Suprapubic skin (tissue), 4 donors: ENCODE measurements at places on chromosomes 2 and 18. TPM values are rescaled to one million over a fixed set of nuclear protein-coding genes. Genes with fewer than 3 reads are reported as not detected.

GRCh38 chr18:33729556-33729955, 151.5 kb downstream of the ASXL3 start:
- H3K4me3 ChIP-seq, result no peak overlapping the region
- H3K27ac ChIP-seq, result no peak overlapping the region
- no peaks in the 10 kb centered on the region for H3K4me1 ChIP-seq
- no peaks in the 10 kb centered on the region for H3K27me3 ChIP-seq
- no peak for DNase-seq
- H3K36me3 ChIP-seq, result no peaks in the 10 kb centered on the region

DNA sequence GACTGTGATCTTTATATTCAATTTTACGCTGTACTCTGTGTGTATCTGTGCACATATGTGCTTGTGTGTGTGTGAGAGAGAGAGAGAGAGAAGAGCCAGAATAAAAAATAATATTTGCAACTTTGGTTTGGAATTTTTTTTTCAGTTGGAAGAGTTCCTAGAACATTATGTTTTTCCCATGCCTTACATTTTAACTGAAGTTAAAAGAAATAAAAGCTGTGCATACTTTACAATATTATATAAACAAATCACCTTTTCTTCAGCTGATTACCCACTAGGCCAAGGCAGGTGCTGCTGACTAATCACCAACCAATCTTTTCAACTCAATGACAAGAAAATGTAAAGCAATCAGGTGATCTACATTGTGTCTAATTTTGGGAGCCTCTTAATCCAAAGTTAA, 366.3 kb downstream of the NYAP2 start:
- peak overlapping the region; percentile 54 for H3K27ac ChIP-seq
- H3K27me3 ChIP-seq, result no peaks in the 10 kb centered on the region
- no peak overlapping the region for H3K4me3 ChIP-seq
- H3K36me3 ChIP-seq, result no peaks in the 10 kb centered on the region
- H3K4me1 ChIP-seq, result peaks cover 12% of the 10 kb centered on the region

DNA sequence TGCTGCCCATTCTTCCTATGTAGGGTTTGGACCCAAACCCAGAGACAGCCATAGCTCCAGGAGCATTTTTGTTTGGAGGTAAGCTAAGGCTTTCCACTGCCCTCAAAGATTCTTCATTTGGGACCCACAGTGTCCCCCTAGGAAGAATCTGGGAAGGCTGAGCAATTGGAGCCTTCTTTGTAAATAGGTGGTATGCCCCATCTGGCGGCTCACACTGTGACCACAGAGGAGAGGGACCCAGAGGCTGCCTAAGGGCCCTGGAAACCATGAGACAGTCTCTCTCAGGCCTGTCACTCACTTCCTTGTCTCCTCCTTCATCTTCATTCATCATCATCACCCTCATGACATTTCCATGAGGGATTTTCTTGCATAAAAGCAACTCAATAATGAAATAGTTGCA, 215.4 kb upstream of the OSR1 start:
- H3K27ac ChIP-seq, result no peak overlapping the region
- H3K27me3 ChIP-seq, result no peaks in the 10 kb centered on the region
- DNase-seq, result no peak
- H3K36me3 ChIP-seq, result no peaks in the 10 kb centered on the region
- H3K4me1 ChIP-seq, result peaks cover 18% of the 10 kb centered on the region
- no peak overlapping the region for H3K4me3 ChIP-seq

OST4 gene
- total RNA-seq, result 191 TPM

GRCh38 chr2:20992201-20992711, 51.6 kb downstream of the APOB start:
- H3K4me3 ChIP-seq, result no peak overlapping the region
- H3K36me3 ChIP-seq, result no peaks in the 10 kb centered on the region
- H3K27me3 ChIP-seq, result no peaks in the 10 kb centered on the region
- H3K27ac ChIP-seq, result no peak overlapping the region

- H3K4me3 ChIP-seq, result peak overlapping the region; percentile 92
- peaks cover 24% of the 10 kb centered on the region for H3K36me3 ChIP-seq
- peak overlapping the region; percentile 99 for H3K27ac ChIP-seq
These were observed 1.4 kb downstream of the ZBTB14 start for GRCh38 chr18:5294113-5294456.

PTRHD1 gene
- 31.6 TPM for total RNA-seq

GRCh38 chr2:56729212-56729611, 545.4 kb downstream of the CCDC85A start:
- H3K36me3 ChIP-seq, result no peaks in the 10 kb centered on the region
- no peak for DNase-seq
- H3K4me3 ChIP-seq, result no peak overlapping the region

GRCh38 chr2:31070339-31071125, 67.7 kb downstream of the GALNT14 start:
- no peak overlapping the region for H3K27ac ChIP-seq
- H3K4me1 ChIP-seq, result no peaks in the 10 kb centered on the region
- H3K4me3 ChIP-seq, result no peak overlapping the region
- H3K27me3 ChIP-seq, result no peaks in the 10 kb centered on the region

DNA sequence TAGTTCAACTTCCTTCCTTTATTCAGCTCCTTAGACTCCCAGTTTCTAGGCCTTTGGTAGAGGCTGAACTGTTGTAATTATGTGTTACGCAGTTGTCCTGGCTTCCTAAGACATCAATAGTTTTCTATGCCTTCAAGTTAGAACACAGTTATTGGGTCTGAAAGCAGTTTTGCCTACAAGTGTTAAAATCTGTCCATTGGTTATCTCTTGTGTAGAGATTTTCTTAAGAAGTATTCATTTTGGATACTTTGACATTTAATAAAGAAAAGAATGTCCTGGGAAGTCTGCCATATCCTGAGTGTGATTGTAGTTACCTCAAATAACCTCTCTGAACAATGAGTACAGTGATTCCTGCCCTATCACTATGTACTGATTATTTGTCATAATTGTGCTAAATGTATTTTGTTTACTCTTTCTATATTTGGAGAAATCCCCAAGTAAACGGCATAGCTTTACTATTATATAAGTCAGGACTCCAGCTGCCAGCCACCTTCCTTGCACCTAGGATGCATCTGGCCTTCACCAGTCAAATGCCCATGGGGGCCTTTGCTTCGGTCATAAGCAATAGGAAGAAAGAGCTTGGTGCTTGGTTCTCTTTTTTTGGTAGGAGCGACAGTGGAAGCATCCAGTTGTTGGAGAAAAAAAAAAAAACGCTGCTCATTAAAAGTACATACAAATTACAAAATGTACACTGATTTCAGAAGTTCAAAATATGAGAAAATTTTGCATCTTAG, 449.5 kb upstream of the PKDCC start:
- peak overlapping the region; percentile 68 for H3K27ac ChIP-seq
- peaks cover 34% of the 10 kb centered on the region for H3K4me1 ChIP-seq
- no peak overlapping the region for H3K4me3 ChIP-seq
- no peaks in the 10 kb centered on the region for H3K36me3 ChIP-seq
- no peaks in the 10 kb centered on the region for H3K27me3 ChIP-seq
- DNase-seq, result no peak

DNA sequence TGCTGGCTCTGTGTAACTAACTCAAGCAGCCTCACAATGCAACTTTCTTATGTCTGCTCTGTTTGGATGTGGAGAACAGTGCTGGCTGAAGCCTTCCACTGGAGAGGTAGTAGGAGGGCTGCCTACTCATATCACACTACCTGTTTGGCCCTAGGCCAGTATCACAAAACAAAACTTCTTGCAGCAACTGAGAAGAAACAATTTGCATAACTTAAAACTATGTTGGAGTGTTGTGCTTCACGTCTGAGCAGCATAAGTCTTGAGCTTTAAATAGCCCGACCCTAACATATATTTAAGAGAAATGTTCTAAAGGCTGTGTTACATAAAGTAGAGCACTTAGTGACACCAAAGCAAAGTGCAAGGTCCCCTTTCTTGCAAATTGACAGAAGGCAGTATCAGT, 204.9 kb upstream of the ACVR2A start:
- no peak for DNase-seq
- peaks cover 10% of the 10 kb centered on the region for H3K4me1 ChIP-seq
- no peak overlapping the region for H3K4me3 ChIP-seq
- H3K36me3 ChIP-seq, result no peaks in the 10 kb centered on the region

STAT4 gene
- total RNA-seq, result not detected

GRCh38 chr2:28311660-28312249, 80.9 kb upstream of the FOSL2 start:
- no peak overlapping the region for H3K27ac ChIP-seq
- no peak for DNase-seq
- no peaks in the 10 kb centered on the region for H3K27me3 ChIP-seq
- peaks cover 5% of the 10 kb centered on the region for H3K4me1 ChIP-seq
- no peak overlapping the region for H3K4me3 ChIP-seq
- H3K36me3 ChIP-seq, result peaks cover 6% of the 10 kb centered on the region

GRCh38 chr2:150532879-150533278, 45.4 kb upstream of the RND3 start:
- DNase-seq, result no peak
- no peak overlapping the region for H3K27ac ChIP-seq
- peaks cover 29% of the 10 kb centered on the region for H3K4me1 ChIP-seq
- H3K27me3 ChIP-seq, result no peaks in the 10 kb centered on the region
- H3K4me3 ChIP-seq, result no peak overlapping the region

GRCh38 chr2:3272761-3273160, 104.9 kb downstream of the EIPR1 start:
- H3K36me3 ChIP-seq, result no peaks in the 10 kb centered on the region
- peaks cover 3% of the 10 kb centered on the region for H3K4me1 ChIP-seq
- H3K4me3 ChIP-seq, result no peak overlapping the region
- no peak overlapping the region for H3K27ac ChIP-seq
- H3K27me3 ChIP-seq, result no peaks in the 10 kb centered on the region

DNA sequence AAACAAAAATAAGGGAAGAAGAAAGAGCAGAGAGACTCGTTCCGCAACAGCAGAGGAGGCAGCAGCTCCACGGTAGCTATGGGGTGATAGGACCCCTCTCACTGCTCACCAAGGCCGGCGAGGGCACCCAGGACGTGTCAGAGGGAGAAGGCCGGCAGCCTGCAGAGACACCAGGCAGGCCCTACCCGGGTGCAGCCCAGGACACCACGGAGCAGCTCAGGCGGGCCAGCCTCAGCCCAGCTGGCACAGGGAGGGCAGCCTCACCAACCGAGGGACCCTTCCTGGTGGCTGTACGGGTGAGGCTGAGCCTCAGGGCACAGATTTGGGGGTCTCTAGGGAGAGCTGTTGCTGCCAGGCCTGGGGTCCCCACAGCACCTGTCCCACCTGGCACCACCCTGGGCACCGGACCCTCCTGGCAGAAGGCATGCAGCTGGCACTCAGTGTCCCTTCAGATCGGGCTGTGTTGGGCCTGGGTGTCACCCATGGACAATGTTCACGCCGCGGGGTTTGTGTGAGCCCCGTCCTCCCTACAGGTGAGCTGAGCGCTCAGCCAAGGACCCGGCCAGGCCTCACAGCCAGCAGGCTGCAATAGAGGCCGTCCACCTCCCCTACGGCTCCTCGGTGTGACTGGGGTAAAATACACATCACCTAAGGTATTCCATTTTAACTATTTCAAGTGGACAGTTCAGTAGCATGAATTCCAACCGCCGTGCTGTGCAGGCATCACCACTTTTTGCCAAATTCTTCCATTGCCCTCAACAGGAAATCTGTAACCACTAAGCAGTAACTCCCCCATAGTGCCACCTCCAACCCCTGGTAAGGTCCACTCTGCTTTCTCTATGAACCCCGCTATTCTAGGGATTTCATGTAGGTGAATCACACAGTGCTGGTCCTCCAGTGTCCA, 21.6 kb downstream of the KCNG2 start:
- H3K4me1 ChIP-seq, result no peaks in the 10 kb centered on the region
- H3K27ac ChIP-seq, result no peak overlapping the region
- no peaks in the 10 kb centered on the region for H3K36me3 ChIP-seq
- no peak for DNase-seq

- H3K27me3 ChIP-seq, result no peaks in the 10 kb centered on the region
- no peak for DNase-seq
- H3K4me1 ChIP-seq, result peaks cover 10% of the 10 kb centered on the region
- no peak overlapping the region for H3K27ac ChIP-seq
These were observed 158.9 kb downstream of the BABAM2 start for GRCh38 chr2:28049416-28049815.

GRCh38 chr2:12330916-12331315, 385.8 kb upstream of the TRIB2 start:
- H3K4me3 ChIP-seq, result no peak overlapping the region
- H3K4me1 ChIP-seq, result no peaks in the 10 kb centered on the region
- no peaks in the 10 kb centered on the region for H3K36me3 ChIP-seq

- H3K4me1 ChIP-seq, result peaks cover 21% of the 10 kb centered on the region
- H3K4me3 ChIP-seq, result no peak overlapping the region
- H3K36me3 ChIP-seq, result peaks cover 5% of the 10 kb centered on the region
These were observed 19.1 kb downstream of the EIF2AK3 start for GRCh38 chr2:88608184-88608583.

TTN gene
- total RNA-seq, result 0.89 TPM

SCYGR2 gene
- not detected for total RNA-seq

LNPK gene
- total RNA-seq, result 27.4 TPM

GRCh38 chr2:176729706-176730569, 460.7 kb downstream of the MTX2 start:
- peaks cover 15% of the 10 kb centered on the region for H3K4me1 ChIP-seq
- no peaks in the 10 kb centered on the region for H3K36me3 ChIP-seq
- H3K27ac ChIP-seq, result no peak overlapping the region
- H3K4me3 ChIP-seq, result no peak overlapping the region
- no peaks in the 10 kb centered on the region for H3K27me3 ChIP-seq
- peak; percentile 66 for DNase-seq

DNA sequence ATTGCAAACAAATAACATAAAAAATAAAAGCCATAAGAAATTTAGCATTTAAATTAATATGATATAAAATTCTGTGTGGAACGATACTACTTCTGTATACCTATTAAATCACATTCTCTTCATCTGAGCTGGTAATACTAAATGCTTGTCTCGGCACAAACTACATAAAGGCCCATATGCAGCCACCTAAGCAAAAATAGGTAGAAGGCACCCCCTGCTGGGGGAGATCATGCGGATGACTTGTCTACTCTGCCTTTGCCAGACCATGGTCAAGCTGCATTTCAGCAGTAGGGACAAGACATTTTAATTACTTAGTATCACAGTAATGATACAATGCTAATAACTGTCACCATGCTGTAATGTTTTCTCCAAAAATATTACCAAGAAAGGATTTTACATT, 108.0 kb downstream of the CDH19 start:
- H3K4me3 ChIP-seq, result no peak overlapping the region
- no peaks in the 10 kb centered on the region for H3K36me3 ChIP-seq
- no peak overlapping the region for H3K27ac ChIP-seq
- H3K4me1 ChIP-seq, result no peaks in the 10 kb centered on the region
- DNase-seq, result no peak
- no peaks in the 10 kb centered on the region for H3K27me3 ChIP-seq

CCL20 gene
- total RNA-seq, result 4.2 TPM

GRCh38 chr2:10876394-10876793, 35.3 kb upstream of the KCNF1 start:
- no peak for DNase-seq
- no peaks in the 10 kb centered on the region for H3K4me1 ChIP-seq
- no peak overlapping the region for H3K4me3 ChIP-seq
- H3K27me3 ChIP-seq, result peaks cover 6% of the 10 kb centered on the region
- H3K36me3 ChIP-seq, result no peaks in the 10 kb centered on the region
- H3K27ac ChIP-seq, result no peak overlapping the region

EVA1A gene
- total RNA-seq, result 11.4 TPM

G6PC2 gene
- not detected for total RNA-seq

GRCh38 chr2:179946810-179947615, 60.1 kb downstream of the CWC22 start:
- no peak overlapping the region for H3K27ac ChIP-seq
- H3K4me3 ChIP-seq, result no peak overlapping the region
- no peaks in the 10 kb centered on the region for H3K4me1 ChIP-seq
- DNase-seq, result no peak
